ENCODE measurements at places on chromosomes 3 and 15.

DNA sequence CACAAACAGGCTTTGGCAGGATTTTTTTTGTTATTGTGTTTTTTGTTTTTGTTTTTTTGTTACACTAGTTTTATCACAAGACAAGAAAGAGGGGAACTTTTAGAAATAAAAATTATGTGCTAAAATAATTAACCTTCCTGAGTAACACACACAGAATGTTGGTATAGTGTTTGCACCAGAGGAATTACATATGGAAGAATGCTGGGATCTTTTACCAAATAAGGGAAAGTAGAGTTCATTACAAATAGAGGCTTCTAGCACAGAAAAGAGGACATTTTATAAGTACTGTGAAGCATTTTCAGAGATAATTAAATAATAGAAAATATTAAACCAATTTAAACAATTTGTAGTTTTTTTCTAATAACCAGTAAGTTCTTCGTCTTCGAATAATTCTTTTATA, 116.0 kb downstream of the IGF1R start:
- DNase-seq = no peak

- no peak for DNase-seq
Measured at GRCh38 chr3:175902226-175902625, 1043.1 kb downstream of the NAALADL2 start.

DNA sequence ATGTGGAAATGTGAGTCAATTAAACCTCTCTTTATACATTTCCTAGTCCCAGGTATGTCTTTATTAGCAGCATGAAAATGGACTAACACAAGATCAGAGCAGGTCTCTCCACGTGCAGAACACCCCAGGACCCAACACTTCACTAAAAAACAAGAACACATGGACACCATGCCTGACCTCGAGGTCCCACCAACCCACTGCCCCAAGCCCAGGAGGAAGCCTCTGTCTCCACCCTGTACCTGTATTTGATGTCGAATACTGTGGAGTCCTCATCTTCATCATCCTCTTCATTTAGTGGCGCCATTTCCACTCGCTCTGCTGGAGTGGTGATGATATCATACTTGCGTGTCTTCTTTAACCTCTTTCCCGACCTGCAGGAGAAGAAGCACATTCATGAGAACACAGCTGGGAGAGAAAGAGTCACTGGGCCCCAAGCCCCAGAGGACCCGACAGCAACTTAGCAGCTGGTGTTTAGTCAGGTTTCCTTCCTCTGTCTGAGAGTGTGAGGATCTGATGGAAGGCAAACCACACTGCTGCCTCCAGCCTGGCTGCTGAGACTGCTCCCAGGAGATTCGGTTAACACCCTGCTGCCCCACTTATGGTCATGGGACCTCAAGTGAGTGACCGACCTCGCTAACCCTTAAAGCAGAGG, 25.5 kb downstream of the FAM174B start:
- no peak for DNase-seq

GRCh38 chr15:38216763-38217162, 35.9 kb upstream of the SPRED1 start:
- no peak for DNase-seq

GRCh38 chr15:64209680-64210334, 47.0 kb upstream of the PPIB start:
- DNase-seq = no peak

DNA sequence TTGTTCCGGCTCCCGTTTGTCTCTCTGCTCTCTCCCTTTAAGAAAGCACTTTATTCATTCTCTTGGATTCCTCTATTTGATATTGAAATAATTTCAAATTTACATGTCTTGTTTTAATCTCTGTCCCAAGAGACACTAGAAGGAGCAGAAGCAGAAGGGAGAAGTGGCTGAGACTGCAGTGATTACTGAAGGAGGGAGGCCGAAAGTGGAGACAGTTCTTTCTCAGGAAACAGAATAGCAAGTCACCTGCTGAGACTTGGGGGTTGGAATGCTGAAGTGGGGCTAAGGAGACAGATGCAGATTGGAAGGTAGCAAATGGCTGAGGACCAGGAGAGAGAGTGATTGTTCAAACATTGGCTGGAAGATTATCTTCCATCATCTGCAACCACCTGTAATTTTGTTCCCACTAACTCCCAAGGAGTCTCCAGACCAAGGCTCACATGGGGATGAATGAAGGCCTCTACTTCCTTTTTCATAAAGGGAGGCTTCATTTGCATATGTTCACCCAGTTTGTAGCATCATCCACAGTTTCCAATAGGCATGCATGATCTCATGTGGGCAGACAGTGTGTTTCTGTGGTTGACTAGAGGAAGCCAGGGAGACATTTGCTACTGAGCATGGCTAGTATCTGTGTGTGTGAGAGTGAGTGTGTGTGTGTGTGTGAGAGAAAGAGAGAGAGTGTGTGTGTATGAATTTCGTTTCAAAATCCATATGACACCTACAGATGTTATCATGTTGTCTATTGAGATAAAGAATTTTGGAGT, 24.0 kb downstream of the LTF start:
- DNase-seq = no peak

DNA sequence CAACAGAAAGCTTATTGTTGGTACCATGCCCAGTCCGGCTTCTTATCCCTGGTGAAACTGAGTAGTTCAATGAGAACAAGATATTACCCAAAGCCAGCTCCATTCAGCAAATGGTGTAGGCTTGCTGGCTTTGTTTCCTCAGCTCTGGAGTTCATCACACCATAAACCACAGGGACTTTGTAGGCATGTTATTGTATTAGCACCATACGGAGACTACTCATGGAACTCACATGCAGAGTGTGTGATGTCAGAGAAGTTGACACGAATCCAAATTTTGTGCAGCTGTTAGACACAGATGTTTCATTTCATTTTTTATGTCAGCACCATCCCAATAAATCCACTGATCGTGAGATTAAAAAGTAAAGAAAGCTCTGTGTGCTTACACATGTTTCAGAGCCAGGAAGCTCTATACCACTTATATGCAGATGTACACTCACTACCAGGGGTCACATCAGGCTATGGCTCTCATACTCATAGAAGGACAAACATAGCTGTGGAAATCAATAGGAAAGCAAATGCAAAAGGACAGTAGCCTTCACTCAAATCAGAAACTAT, 63.4 kb upstream of the LEKR1 start:
- no peak for DNase-seq

- DNase-seq = no peak
Measured at GRCh38 chr3:76834657-76835056, 205.2 kb upstream of the ROBO2 start.

DNA sequence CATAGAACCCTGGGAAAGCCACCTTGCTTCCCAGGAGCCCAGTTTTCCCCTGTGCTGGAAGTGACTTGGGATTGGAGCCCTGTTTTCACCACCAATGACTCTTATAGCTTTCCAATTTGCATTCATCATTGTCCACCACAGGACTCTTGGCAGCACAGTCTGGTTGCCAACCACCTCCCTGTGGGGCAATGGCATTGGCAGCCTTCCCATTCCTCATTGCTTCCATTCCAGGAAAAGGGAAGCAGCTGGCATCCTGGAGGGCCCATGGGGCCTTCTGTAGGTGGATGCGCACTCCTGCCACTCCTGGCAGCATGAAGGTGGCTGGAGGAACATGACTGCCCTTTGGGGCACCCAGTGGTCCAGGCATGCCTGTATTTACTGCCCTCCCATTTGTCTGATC, 57.7 kb downstream of the FEM1B start:
- DNase-seq = no peak

Data from activated T-cell treated with anti-CD3 and anti-CD28 coated beads for 1 hour (primary cell).